Foreskin fibroblast (primary cell): ENCODE measurements at places on chromosomes 7 and 10.

- no peak for DNase-seq
These were observed 59.3 kb upstream of the ECHDC3 start for GRCh38 chr10:11682851-11683250.

DNA sequence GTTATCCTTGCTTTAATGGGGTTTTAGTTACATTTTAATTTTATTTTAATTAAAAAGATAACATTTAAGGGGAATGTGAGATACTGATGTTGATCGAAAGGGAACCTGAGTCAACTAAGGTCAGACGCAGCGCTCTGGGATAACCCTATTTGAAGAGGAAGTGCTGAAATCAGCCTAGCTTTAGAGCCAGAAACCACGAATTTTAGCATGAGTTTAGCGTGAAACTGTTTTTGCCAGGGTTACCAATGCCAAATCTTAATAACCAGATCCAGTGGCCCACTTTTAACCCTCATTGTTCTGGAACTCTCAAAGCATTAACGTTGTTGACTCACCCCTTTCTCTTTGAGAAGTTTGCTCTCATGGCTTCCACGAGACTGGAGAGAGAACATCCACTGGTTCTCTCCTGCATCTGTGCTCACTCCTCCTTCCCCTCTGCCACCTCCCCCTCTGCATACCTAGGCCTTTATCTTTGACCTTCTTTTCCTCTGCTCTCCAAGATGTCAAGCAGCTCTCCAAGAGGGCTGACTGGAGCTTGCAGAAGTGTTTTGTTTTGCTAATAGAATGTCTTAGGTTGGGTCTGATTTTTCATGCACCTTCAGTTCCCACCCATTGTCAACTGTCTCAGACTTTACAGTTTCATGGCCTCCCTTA, 198.3 kb upstream of the CELF2 start:
- DNase-seq: no peak

GRCh38 chr7:138785587-138786437, 12.0 kb upstream of the TMEM213 start:
- DNase-seq: no peak

DNA sequence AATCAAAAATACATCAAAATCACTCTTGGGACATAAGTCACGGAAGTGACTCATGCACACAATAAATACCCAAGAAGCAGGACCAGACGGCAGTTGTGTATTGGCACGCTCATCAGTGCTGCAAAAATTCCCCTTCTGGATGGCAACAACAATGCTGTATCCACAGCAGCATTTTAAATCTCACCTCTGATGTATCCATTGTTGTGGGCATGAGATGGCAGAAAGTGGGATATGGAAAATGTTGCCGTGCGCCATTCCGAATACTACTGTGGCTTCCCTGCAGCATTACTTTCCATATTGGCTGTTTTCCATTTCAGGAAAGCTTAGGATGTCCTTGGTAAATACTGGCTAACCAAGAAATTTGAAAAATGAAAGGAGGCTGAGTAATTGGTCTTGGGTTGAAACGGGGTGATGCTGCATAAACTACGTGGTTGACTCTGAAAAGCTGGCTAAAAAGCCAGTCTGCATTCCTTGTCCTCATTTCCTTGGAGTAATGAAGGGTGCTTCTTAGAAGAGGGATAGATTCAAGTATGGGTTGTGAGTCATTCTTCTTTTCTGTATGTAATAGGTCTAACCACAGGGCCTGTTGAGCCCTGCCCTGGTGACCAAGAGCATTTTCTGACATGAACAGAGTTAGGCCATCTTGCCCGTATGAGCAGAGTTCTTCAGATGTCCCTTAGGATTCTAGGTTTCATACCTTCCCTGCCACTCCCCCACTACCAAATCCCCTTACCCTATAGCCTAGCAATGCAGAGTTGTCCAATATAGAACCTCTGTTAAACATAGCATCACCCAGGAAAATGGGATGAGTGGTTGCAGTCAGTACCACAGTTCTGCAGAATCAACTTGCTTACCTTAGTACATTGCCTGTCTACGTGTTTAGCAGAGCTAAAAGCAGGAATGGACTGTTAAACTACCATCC, 36.3 kb upstream of the TOMM7 start:
- DNase-seq: peak; percentile 94

- DNase-seq: peak; percentile 62
These were observed 40.7 kb downstream of the ANK3 start for GRCh38 chr10:60348982-60349381.
